ENCODE measurements at places on chromosomes 4 and X.

DNA sequence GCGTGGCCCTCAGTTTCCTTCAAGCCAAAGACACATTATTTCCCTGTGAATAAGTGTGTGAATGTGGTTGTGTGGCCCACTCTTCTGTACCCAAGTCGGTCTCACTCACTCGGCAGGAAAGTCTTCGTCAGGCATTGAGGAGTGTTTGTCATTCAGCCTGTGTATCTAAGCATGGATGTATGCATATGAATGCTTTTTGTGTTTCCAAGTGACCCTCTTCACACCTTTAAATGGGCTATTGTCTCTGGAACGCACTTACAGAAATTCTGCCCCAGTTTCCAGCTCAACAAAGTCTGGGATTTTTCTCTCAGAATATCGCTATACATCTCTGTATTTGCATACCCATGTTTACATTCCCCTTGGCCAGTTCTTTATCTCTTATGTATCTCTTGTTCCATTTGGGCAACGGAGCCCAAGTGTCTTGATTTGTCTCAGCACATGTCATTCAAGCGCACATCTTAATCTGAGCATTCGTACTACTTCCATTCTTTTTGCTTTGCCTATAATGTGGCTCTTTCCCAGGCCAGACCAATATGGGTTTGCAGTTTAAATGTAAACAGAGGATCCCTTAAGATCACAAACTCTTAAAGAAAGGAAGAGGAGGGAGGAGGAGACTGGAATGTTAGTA lies 4.8 kb downstream of the BCOR start:
- DNase-seq = no peak

DNA sequence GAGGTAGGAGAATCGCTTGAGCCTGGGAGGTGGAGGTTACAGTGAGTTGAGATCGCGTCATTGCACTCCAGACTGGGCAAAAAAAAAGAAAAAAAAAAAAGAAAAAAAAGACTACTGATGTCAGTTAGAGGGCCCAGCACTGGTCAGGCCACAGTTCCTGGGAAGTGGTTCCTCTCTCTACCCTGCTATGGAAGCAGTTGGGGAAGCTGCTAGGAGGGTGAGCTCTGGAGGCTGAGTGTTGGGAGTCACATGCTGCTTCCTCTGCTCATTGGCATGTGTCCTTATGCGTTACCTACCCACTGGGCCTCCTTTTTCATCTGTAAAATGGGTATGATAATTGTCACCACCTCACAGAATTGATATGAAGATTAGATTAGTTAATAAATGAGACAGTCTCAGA lies 50.7 kb downstream of the SEPSECS start:
- no peak for DNase-seq

DNA sequence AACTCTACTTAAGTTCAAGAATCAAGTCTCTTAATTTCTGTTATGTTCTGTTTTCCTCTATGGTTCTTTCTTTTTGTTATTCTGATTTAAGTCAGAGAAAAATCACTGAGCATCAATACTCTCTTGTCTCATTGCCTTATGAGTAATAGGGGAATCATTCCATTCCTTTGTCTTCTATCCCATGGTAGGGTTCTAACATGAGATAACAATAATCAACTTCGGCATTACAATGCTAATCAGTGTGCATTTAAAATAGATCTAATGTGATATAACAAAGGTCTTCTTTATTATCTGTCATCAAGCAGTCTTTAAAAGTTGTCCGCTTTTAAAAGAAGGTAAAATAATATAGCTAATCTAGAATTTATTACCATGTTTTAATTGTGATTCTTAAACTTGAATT lies 446.9 kb downstream of the IL15 start:
- no peak for DNase-seq

GRCh38 chr4:119861731-119862130 lies 204.9 kb downstream of the MAD2L1 start:
- no peak for DNase-seq

GRCh38 chr4:105645440-105645839 lies 63.0 kb downstream of the INTS12 start:
- DNase-seq = no peak

- DNase-seq = no peak
Observed at GRCh38 chrX:151287954-151288353, 109.1 kb upstream of the VMA21 start.

DNA sequence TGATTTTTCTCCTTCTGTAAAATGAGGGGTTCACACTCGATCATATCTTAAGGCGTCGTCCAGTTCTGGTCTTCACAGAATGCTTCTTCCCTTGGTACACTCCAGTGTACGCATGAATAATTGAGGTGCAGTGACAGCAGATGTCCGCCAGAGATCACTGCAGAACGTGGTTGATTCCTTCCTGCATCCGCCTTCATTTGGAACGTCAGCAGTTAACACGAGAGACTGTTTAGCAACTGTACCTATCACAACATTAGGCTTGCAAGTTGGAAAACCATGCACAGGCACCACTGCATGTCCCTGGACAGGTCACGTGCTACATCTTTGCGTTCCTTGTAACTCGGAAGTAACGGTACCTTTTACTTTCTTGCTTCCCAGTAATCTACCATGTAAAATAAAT lies 66.0 kb upstream of the GEMIN8 start:
- peak; percentile 59 for DNase-seq

DNA sequence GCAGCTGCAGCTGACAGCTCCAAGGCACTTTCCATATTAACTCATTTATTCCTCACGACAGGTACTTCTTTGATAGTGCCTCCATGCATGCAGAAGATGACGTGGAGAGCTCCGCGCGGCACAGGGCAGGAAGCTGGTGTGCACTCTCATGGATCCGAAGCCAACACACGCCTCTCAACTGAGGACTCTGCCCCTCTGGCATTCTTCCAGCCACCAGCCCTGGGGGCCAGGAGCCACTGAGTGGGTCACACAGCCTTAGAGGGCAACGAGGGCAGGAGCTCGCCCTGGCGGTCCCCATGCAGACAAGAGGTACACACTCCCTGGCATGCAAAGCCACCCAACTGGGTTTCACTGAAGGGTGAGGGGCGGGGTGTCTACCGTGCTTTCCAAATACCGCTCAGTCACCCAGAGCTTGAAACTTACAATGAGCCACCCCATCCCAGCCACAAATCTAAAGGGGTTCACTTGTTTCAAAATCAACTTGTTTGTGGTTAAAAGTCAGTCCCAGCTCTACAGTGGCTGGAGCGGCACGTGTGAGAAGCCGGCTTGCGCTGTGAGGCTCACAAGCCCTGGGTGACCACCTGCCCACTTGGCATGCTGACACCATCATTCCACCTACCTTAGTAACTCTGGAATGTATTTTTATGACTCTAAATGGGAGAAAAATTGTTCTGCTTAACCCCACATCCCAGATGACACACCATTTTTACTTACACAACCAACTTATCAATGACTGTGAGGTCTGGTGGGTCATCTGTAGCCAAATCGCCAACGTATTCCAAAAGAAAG lies 16.2 kb downstream of the NOP14 start:
- no peak for DNase-seq

- no peak for DNase-seq
Observed at GRCh38 chrX:134162032-134162431, 75.0 kb upstream of the CCDC160 start.

GRCh38 chrX:6506444-6506843 lies 28.5 kb downstream of the VCX3A start:
- no peak for DNase-seq

- no peak for DNase-seq
Observed at GRCh38 chrX:24018809-24019208, 8.2 kb downstream of the KLHL15 start.

- no peak for DNase-seq
Observed at GRCh38 chrX:113920661-113921060, 663.2 kb upstream of the HTR2C start.

DNA sequence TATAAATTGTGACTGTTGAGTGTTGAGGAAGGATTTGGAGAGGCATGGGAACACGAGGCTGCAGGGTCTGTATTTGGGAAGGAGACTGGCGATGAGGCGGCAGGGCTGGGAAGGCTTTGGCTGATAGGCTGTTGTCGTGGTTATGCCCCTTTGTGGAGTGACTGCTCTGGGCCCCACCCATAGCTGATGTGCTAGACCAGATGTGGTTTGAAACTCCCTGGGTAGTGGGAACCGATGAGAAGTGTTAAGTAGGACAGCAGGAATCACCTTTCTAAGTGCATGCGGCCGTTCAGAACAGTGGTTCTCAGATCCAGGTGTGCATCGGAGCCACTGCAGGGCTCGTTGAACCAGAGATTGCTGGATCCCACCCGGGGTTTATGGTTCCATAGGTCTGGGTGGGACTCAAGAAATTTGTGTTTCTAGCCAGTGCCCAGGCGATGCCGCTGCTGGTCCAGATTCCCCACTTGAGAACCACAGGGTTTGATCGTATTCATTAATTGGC lies 42.3 kb downstream of the TBC1D14 start:
- DNase-seq = no peak

- DNase-seq = peak; percentile 50
Observed at GRCh38 chr4:147975325-147975724, 243.4 kb downstream of the ARHGAP10 start.

DNA sequence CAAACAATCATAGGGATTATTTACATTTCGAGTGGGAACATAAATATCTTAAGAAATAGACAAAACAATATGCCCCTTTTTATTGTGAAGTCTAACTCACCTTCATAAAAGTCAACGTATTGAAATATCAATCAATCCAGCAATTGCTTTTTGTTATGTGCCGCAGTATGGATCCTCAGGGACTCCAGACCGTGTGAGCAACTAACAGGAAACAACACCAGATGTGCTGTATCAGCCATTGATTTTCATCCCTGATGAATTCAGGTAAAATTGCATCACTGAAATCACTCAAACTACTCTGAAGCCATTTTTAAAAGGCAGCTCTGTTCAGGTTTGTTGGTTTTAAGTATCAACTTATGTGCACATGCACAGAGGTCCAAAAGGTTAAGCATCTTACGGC lies 197.3 kb upstream of the FAT1 start:
- no peak for DNase-seq

- peak; percentile 73 for DNase-seq
Observed at GRCh38 chr4:76011700-76012387, 4.5 kb upstream of the CXCL9 start.

- DNase-seq = no peak
Observed at GRCh38 chr4:139559687-139560086, 3.7 kb upstream of the SETD7 start.

GRCh38 chr4:142091691-142092182 lies 455.4 kb downstream of the IL15 start:
- peak; percentile 79 for DNase-seq

DNA sequence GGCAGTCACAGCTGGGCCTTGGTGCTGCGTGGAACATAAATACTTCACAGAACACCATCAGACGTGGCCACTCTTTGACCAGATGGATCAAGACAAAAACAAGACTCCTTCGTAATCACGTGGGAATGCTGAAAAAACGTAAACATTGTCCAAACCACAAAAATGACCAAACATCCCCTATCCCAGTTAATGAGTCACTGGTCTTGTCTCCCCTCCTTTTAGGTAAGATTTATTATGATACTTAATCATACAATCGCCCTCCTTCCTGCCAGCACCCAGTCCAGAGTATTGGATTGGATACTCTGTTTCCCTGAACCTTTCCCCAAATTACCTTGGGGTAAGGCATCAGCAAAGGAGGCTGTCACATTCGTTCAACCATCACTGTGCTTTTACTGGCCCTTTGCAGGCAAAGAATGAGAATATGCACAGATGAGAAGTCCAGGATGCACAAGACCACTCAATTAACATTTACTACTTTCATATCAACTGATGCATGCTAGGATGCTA lies 601 bp upstream of the TCEANC start:
- DNase-seq = peak; percentile 92

- DNase-seq = no peak
Observed at GRCh38 chr4:141706445-141706844, 70.1 kb downstream of the IL15 start.

- DNase-seq = no peak
Observed at GRCh38 chr4:75180790-75181776, 248.2 kb downstream of the PARM1 start.

GRCh38 chrX:19280636-19281035 lies 63.1 kb upstream of the PDHA1 start:
- DNase-seq = no peak

DNA sequence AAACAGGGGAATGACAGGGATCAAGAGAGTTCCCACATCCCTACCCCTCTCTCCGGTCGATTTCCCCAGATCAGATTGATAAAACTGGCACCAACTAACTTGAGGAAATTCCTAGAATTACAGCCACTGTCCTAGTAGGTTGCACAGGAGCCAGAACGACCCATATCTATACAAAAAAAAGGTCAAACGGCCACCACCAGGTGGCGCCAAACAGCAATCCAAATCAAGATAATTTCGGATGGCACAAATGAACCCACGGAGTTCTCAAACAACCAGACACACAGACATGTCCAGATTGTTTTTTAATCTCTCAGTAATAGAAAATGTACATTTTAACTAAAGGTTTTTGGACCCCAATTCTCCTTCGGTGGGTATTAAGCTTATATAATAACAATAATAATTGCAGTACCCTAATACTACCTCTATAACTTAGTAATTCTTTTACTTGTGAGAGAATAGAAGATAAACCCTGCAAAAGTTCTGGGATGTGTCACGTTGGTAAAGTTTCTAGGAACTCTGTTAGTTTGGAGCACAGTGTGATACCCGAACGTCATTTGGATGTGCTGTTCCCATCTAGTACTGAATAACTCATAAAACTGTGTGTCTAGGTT lies 212.6 kb downstream of the SPOCK3 start:
- peak; percentile 58 for DNase-seq

DNA sequence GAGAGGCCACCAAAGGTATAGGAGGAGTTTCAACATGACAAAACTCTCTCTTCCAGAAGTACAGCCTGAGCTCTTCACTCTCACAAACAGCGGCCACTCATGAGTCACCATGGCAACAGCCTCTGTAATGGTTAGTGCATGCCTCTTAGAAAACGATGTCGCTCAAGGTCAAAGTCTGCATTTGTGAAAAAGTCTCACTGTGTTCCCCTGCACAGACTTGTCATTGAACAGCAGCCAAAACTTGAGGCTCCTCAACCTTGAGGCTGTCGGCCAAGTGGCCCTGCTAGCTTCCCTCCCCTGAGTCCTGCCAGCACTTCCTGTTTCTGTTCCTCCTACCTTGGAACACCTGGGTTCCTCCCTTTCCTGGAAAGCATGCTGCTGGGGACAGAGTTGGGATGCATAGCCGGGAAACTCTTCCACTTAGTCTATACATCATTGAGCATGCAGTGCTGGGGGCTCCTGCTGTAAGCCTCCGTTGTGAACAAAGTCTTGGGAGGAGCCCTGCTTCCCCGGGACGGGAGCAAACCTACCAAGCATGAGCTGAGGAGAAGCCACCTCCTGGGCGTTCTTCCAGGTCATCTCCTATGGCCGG lies 66.6 kb downstream of the ING2 start:
- peak; percentile 14 for DNase-seq

- DNase-seq = peak; percentile 89
Observed at GRCh38 chr4:121255986-121256750, 92.0 kb upstream of the TNIP3 start.
